ENCODE measurements at places on chromosomes 12 and 14. TPM values are rescaled to one million over a fixed set of nuclear protein-coding genes. Genes with fewer than 3 reads are reported as not detected.

The TC2N gene
- 0.77 TPM for total RNA-seq

The ZFHX2 gene
- total RNA-seq, result 0.82 TPM

The AKAP5 gene
- total RNA-seq, result 0.35 TPM

The CDH24 gene
- 3.2 TPM for total RNA-seq

The KCNA1 gene
- not detected for total RNA-seq

The GCN1 gene
- total RNA-seq, result 68.5 TPM

The MANSC1 gene
- 4.6 TPM for total RNA-seq

The TAS2R42 gene
- not detected for total RNA-seq

The TAS2R46 gene
- total RNA-seq, result not detected

The RAD9B gene
- 0.46 TPM for total RNA-seq

All from A549 treated with Hydrocortisone at 1 μM for 4 hours (cell line).